ENCODE measurements at places on chromosomes 13 and 19.

GRCh38 chr19:5889288-5889971 is 14.2 kb downstream of the NDUFA11 start:
- DNase-seq = no peak

DNA sequence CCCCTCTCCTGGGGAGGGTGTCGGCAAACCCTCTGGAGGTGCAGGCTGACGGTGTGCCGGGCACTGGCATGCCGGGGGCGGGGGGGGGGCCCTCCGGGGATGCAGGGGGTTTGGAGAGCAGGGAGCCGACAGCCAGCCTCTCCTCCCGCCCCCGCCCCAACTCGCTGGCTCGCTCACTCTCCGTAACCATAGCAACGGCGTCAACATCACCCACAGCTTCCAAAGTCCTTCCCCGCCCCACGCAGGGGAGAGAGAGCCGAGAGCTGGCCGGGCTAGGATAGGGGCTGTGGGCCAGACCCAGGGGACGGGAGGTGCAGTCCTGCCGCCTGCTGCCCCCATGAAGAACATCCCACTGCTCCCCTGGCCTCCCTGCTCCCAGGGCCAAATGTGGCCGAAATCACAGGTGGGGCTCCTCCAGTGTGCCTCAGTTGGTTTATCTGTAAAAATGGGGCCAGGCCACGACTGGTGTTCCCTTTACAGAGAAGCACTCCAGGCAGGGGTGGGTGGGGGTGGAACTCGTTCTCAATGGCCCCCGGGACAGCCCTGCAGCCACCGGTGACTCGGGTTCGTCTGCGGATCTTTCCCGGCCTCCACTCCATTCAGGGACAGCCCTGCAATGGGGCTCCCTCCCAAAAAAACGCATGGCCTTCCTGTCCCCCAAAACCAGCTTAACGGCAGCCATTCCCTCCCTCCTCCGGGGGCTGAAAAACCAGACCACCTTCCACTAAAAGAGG is 3.2 kb downstream of the KLF16 start:
- peak; percentile 73 for DNase-seq

GRCh38 chr19:7869910-7870511 is 4.2 kb downstream of the PRR36 start:
- peak; percentile 96 for DNase-seq

DNA sequence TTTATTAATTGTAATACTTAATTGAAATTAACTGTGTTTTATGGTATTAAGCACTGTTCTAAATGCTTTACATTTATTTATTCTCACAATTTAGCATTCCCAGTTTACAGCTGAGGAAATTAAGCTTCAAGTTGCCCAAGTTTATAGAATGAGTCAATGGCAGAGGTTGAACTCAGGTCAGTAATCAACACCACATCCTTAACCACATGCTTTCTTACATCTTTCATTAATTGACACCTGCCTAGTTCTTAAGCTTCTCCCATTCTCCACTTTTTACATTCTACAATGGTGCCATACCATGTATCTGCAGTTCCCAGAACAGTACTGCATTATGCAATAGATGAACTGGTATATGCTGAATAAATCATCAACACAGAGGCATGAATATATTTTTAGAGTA is 11.7 kb upstream of the RBM26 start:
- DNase-seq = no peak

DNA sequence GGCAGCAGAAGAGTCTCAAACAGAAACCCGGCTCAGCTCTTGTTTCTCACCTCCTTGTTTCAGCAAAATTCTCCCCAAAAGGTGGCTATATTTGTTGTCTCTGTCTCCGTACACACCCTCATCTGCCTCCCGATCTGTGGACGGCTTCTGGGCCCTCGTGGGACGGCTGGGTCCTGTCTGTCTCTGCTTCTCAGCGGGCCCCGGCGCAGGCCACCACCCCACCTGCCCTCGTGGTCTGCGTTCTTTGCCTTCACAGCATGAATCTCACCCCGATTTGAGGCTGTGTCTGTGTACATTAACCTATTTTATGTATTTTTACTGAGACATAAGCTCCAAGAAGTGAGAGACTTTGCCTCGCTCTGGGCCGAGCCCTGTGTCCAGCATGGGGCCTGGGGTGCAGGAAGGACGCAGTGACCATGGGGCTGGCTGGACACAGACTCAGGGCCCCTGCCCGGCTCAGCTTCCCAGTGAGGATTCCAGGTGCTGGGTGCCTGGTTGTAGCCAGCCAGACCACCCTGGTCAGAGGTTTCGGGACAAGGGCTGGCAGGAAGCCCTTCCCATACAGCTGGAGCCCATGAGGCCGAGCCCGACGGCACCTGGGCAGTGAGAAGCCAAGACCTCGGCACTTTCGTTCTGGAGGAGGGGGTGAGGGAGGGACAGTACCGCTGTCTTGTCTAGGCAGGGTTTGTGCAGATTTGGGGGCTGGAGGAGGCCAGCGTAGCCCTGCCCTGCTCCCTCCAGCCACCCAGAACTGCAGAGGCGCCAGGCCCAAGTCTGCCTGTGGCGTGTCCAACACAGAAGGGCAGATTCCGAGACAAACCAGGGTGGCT is 78.5 kb upstream of the MCF2L start:
- no peak for DNase-seq
